HT1080 (cell line): ENCODE measurements at places on chromosomes 12 and 14. TPM values are rescaled to one million over a fixed set of nuclear protein-coding genes. Genes with fewer than 3 reads are reported as not detected.

DNA sequence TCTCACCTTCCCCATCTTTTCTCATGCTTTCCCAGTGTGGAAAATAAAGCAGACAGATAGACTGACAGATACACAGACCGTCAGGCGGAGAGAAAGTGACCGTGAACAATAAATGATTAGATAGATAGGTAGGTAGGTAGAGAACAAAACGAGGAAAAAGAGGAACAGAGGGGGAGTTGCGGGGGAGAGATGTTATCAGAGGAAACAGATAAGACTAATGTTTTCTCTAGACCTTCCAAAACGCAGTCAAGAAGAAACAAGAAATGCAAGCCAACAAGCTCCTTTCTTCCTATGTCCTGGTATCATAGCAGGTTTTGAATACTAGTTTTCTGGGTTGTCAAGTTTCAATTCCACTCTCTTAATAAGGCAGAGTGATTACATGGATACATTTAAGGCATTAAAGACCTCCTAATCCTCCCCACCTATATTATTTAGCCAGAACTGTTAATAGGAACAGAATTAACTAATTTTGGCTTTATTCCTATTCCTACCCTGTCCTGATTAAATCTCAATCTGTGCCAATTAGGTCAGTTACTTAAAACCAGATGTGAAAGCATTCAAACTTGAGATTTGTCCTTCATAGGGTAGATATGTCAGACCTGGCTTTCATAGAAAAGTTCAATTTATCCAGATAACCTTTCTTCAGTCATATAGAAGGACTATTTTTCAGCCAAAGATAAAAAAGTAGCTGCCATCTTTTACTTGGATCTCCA lies 89.0 kb upstream of the PTPRR start:
- DNase-seq = no peak

GRCh38 chr12:117100851-117101673 lies 1.8 kb upstream of the TESC start:
- no peak for DNase-seq

GRCh38 chr12:11716794-11717518 lies 67.5 kb downstream of the ETV6 start:
- DNase-seq = no peak

DNA sequence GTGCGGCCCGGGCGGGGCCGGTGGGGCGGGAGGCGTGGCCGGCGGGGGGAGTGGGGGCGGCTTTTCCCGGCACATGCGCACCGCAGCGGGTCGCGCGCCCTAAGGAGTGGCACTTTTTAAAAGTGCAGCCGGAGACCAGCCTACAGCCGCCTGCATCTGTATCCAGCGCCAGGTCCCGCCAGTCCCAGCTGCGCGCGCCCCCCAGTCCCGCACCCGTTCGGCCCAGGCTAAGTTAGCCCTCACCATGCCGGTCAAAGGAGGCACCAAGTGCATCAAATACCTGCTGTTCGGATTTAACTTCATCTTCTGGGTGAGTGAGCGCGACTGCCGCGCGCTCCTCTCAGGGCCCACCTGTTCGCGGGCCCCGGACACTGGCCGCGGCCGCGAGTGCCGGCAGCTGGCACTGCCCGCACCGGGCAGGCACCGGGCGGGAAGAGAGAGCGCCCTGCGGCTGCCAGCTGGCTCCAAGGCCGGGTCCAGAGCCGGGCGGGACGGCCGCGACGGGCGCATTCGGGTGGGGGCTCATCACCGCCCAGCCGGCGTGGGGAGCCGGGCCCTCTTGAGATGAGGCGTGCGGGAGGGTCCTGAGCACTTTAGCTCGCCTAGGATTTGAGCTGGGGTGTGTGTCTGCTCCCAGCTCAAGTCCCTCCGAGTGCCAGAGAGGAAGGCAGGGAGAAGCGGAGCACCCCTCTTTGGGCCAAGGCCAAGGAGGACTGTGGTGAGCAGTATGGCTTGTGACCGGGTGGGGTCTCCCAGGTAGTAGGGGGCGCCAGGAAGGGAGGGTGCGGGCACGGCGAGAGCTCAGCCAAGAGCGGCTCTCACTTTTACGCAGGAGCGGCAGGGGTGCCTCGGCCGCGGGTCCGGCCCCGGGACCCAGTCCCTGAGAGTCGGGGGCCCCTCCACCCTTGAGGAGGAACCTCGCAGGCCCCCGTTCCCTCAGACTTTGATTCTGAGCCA lies at the start of gene CD9:
Gene CD9, plus strand, starts transcription at position 145 of the 957 bp plus-strand sequence. Its CDS starts 100 bp downstream, at position 245.
- no peak for DNase-seq

GRCh38 chr12:19191563-19191962 lies 62.0 kb downstream of the PLEKHA5 start:
- no peak for DNase-seq

GRCh38 chr12:96400631-96401075 lies 414 bp upstream of the CDK17 start:
- DNase-seq = peak; percentile 46

DNA sequence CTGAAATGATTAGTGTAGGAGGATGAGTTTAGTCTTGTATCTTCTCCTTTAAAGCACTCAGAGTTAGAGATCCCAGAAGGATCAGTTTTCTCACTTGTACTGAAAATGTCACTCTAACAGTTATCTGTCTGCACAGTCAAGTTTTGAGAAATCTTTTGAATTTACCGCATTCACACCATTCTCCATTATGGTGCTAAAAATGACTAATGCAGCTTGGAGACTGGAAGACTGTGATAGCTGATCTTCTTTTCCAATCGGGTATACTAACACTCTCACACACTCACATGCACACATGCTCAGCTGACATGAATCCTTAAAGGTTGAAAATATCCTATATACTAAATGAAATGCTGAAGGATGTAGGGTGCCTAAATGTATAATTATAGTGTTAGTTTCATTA lies 65.8 kb downstream of the SLC15A5 start:
- no peak for DNase-seq

DNA sequence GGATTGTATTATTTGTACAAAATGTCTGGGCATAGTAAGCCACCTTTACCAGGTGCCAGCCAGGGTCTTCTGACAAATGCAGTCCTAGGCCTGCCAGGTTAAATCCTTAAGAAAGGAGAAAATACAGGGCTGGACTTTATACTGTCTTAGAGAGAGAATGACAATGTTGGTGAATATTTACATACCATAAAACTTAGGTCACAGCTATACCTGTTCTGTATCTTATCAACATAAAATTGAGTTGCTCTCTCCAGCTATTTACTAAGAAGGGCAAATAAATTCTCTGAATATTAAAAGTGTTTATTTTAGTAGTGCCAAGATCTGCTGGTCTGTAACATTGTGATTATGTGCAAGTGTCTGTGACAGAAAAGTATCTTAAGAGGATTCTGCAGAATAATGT lies 971.1 kb downstream of the AACS start:
- no peak for DNase-seq

DNA sequence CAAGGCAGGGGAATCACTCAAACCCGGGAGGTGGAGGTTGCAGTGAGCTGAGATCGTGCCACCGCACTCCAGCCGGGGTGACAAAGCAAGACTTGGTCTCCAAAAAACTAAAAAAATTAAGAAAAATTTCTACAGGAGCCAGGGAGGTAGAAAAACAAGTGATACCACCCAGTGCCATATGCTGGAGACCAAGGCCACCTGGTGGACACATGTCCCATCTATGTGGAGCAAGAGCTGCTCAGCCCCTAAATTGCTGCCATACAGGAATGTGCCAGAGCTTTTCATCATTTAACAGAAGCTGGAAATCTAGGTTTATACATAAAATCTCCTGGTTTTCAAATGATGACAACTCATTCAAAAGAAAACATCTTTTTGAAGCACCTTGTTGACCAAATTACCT lies 61.4 kb upstream of the ELK3 start:
- DNase-seq = no peak

GRCh38 chr12:125564753-125565152 lies 499.5 kb downstream of the AACS start:
- no peak for DNase-seq

GRCh38 chr14:54652605-54653052 lies 85.7 kb downstream of the SAMD4A start:
- DNase-seq = peak; percentile 39

DNA sequence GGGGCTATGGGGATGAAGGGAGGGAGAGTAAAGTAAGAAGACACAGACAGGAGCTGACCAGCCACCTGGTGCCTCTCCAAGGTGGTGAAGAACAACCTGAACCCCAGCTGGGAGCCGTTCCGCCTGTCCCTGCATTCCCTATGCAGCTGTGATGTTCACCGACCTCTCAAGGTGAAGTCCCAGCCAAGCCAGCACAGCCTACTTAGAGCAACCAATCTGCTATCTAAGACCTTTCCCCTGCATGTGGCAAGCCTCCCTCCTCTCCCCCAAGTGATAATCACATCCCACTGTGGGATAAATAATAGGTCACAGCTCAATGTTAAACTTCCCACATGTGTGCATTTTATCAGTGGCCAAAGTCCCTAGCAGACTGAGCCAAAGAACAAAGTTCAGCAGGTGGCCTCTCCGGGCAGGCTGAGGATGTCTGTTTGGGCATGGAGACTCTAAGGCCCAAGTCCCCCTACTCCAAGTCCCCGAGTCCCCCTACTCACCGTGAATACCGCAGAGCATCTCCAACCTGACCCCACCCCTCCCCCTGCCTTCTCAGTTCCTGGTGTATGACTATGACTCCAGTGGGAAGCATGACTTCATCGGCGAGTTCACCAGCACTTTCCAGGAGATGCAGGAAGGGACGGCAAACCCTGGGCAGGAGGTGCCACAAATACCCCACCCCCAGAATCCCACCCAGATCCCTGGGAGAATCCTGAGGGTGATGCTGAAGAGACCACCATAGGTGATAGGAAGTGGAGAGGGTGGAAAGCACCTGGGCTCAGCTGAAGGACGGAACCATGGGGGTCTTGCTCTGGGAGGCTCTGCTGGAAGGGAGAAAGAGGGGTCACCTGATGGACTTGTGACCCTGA lies 3.5 kb downstream of the CPNE6 start:
- DNase-seq = no peak

DNA sequence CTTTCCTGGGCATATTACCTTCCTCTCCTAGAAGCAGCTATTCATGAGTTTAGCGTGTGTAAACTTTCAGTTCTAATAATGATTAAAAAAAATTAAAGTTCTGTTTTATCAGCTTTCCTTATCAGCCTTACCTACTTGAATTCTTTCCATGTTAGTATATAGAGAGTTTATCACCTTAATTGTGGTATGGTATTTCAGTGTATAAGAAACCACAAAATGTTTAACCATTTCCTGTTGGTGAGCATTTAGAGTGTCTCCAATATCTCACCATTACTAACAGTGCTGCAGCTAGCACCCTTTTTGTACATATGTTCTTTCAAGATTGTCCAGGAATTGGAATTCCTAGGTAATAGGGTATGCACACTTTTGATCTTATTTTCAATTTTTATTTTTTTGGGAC lies 89.5 kb downstream of the FBXO33 start:
- DNase-seq = peak; percentile 34

DNA sequence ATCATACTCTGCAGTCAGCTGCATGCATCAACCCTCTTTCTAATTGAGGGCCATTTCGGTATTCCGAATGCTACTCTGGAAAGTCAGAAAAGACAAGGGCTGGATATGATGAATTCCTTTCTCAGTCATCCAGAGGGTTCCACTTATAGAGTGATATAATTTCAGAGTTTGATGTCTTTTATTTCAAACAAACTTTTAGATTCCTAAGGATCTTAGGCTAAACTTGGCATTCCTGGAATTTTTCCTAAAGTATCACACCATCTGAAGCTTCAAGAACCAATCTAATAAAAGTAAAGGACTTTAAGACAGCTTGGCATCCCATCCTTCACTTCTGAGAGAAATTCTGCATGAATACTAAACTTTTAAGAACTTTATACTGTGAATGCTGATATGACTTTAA lies 69.3 kb upstream of the KCNJ8 start:
- DNase-seq = no peak

DNA sequence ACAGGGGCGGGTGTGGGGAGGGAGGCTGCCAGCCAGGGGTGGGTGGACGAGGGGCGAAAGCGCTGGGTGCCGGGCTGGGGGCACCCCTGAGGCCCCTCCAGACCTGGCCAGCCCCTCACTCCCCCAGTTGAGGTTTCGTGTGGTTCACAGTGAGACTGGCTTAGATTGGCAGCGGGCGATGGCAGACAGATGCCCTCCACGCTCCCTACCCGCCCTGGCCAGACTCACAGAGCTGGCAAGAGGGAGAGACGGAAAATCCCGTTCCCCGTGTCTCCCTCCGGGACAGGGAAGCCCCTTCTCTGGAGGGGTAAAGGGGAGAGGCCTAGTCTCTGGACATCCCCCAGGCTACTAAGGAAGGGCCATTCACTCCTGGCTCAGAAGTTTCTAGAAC lies 33.2 kb upstream of the VPS37B start:
- DNase-seq = no peak

- no peak for DNase-seq
Observed at GRCh38 chr14:52271538-52271937, 4.0 kb downstream of the PTGDR start.

DNA sequence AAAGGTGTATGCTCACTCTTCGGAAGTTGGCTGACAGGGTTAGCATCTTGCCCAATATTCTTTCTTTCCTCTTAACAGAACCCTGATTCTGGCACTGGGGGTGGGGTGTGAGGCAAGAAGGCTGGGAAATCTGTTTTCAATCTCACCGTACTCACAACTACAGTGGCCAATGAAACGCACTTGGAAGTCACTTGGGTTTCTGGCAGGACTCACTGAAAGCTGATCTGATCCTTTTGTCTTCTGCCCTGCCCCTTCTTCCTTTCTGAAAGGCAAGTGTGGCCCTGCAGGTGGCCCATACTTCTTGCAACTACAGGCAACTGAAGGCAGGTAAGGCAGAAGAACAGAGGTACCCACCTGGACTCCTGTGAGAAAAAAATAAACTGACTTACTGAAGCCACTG lies 106.9 kb downstream of the STXBP6 start:
- no peak for DNase-seq

DNA sequence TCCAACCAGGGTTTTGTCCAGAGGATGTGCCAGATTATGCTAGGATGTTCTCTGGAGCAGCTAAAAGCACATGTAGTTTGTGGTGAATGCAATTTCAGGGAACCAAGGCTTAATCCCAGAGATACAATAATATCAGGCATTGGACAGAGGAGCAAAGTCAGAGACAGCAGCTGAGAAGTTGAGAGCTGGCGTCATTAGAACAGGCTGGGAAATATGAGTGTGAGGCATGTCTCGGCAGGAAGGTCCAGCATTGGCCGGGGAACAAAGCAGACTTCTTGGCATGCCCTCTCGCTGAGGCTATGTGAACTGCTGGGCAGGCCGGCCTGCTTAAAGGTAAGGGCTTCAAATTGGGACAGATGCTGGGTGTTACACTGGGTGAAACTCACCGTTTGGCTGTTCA lies 125.4 kb downstream of the CAND1 start:
- DNase-seq = peak; percentile 27

The ASCL1 gene
- not detected in 2 replicates for total RNA-seq

The IRAK4 gene
- 3.8 and 4.9 TPM in 2 replicates for total RNA-seq

The ATL1 gene
- total RNA-seq = 0.48 and 0.70 TPM in 2 replicates

The HCAR2 gene
- total RNA-seq = not detected in 2 replicates

The LRRC10 gene
- total RNA-seq = not detected in 2 replicates

The NELL2 gene
- 0.20 and 0.95 TPM in 2 replicates for total RNA-seq

The MMP17 gene
- total RNA-seq = 15.6 and 32.3 TPM in 2 replicates

The GPRC5D gene
- total RNA-seq = not detected in 2 replicates

The VDR gene
- total RNA-seq = 3.6 and 6.1 TPM in 2 replicates

The SLC35E3 gene
- total RNA-seq = 5.9 and 6.1 TPM in 2 replicates

The SLC4A8 gene
- total RNA-seq = 2.4 and 4.7 TPM in 2 replicates

The DAD1 gene
- total RNA-seq = 280 and 308 TPM in 2 replicates

The RTN1 gene
- 13.9 and 15.9 TPM in 2 replicates for total RNA-seq

The ATXN3 gene
- 32.0 and 34.6 TPM in 2 replicates for total RNA-seq
